ENCODE measurements at places on chromosomes 2 and 18. TPM values are rescaled to one million over a fixed set of nuclear protein-coding genes. Genes with fewer than 3 reads are reported as not detected.

Gene METTL8
- 39.6 TPM for total RNA-seq

Gene RAMP1
- total RNA-seq = 2.0 TPM

Gene PRKAG3
- total RNA-seq = 2.9 TPM

Gene IL36B
- total RNA-seq = not detected

Gene HOXD11
- 2.2 TPM for total RNA-seq

Gene POTEC
- not detected for total RNA-seq

Gene CCDC93
- 46.5 TPM for total RNA-seq

Gene KIAA2012
- total RNA-seq = 0.24 TPM

Gene G6PC2
- total RNA-seq = not detected

Gene TSHZ1
- 48.6 TPM for total RNA-seq

Gene CYP27A1
- total RNA-seq = 16.8 TPM

Gene OTX1
- total RNA-seq = 0.87 TPM

Gene PLCL1
- total RNA-seq = 2.0 TPM

Gene UGT1A4
- total RNA-seq = not detected

Gene GCG
- 0.36 TPM for total RNA-seq

Gene CEP192
- 34.6 TPM for total RNA-seq

Gene CTAGE1
- 0.07 TPM for total RNA-seq

Gene LIMS2
- 13.0 TPM for total RNA-seq

Gene SLC40A1
- 156 TPM for total RNA-seq

Gene ASB18
- total RNA-seq = not detected

Gene TLX2
- total RNA-seq = 0.18 TPM

Gene SEMA4F
- 18.1 TPM for total RNA-seq

Gene SLC30A3
- 3.1 TPM for total RNA-seq
